Right cardiac atrium (tissue), 5 donors: ENCODE measurements at places on chromosomes 13 and 19. TPM values are rescaled to one million over a fixed set of nuclear protein-coding genes. Genes with fewer than 3 reads are reported as not detected.

DNA sequence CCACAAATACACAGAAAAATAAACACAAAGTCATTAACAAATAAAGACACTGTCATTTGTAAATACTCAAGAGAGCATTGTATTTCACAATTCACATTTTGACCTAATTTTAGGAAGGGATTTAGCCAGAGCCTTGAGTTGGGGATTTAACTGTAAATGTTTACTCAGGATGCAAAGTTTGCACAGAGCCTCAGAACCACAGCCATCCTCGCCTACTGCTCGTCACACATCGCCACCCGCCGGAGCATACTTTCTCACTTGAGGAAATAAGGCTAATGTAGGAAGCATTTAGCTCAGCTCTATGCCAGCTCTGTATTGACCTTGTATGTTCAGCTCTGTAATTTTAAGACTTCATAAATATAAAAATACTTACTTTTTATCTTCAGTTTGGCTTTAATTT is 442.7 kb downstream of the OXGR1 start:
- DNase-seq: no peak

- no peak for DNase-seq
These were observed 8.3 kb downstream of the HMGB1 start for GRCh38 chr13:30457306-30457891.

GRCh38 chr19:7627166-7627565 is 2.2 kb downstream of the XAB2 start:
- DNase-seq: no peak

Gene PPP1R37
- polyA plus RNA-seq: 23.4 TPM

Gene SLC25A23
- polyA plus RNA-seq: 59.6 TPM

DNA sequence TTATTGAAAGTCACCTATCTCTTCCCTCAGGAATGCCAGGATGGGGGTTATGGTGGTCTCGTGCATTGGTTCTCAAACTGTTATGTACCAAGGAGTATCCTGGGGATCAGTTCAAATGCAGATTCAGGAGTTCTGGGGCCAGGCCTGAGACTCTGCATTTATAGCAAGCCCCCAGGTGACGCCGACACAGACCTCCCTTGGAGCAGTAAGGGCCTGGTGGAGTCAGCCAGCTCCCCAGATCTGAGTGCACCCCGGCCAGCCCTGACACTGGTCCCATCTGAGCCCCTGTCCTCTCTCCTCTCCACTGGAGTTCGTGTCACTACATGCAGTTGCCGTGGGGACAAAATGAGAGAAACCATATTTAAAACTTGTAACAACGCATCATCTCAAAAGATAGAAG is 112.9 kb downstream of the COL4A2 start:
- no peak for DNase-seq

DNA sequence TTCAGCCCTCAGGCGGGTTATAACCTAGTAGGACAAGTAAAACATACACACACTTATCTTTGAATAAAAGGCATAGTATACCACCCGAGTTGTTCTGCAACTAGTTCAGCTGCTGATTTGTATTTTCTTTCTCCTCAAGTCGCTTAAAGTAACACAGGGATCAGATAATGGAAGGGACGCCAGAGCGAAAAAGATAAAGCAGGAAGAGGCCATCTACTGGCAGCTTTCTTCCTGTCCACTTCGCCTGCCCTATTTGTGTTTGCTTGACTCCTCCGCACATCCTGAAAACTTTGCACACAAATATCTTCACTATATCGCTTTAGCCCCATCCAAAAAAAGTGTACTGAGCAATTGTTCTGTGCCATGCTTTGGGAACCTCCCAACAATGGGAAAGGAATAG is 238.0 kb upstream of the SOX21 start:
- no peak for DNase-seq

Gene KL
- 0.95 TPM for polyA plus RNA-seq
